Activated T-cell treated with anti-CD3 and anti-CD28 coated beads for 24 hours (primary cell): ENCODE measurements at places on chromosomes 13 and 19.

- no peak for DNase-seq
Measured at GRCh38 chr13:109971456-109972090, 185.2 kb upstream of the IRS2 start.

- DNase-seq = peak; percentile 37
Measured at GRCh38 chr19:58181902-58182576, 822 bp upstream of the ZNF274 start.

DNA sequence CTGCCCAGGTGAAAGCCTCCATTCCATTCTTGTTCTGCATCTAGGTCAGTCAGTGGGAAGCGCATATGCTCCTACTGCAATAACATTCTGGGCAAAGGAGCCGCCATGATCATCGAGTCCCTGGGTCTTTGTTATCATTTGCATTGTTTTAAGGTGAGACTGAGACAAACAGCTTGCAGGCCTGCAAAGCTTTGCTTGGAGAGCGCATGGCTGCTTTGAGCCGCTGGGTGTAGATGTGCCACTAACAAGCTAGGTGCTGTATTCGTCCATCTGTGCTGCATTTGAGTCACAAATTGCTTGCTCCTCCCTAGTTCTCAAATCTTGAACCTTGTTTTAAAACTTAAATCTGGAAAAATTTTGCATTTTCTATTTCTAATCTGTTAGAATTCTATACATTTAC lies 219.1 kb downstream of the LMO7 start:
- no peak for DNase-seq

DNA sequence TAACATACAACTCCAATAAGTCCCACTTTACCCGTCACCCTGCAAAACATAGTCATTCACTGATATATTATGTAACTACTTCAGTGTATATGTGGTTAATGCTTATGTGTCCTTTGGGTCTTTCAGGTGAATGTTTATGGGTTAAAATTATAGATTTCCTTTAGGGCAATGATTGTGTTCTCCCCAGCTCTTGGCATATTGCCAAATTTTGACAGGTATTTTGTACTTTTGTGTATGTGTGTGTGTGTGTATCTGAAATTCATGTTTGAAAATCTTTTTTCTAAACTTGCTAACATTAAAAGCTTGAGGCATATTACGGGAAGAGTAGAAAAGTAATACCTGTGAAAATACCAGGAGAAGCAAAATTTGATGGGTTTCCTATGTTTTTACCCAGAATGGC lies 8.2 kb downstream of the CDK8 start:
- DNase-seq = no peak

DNA sequence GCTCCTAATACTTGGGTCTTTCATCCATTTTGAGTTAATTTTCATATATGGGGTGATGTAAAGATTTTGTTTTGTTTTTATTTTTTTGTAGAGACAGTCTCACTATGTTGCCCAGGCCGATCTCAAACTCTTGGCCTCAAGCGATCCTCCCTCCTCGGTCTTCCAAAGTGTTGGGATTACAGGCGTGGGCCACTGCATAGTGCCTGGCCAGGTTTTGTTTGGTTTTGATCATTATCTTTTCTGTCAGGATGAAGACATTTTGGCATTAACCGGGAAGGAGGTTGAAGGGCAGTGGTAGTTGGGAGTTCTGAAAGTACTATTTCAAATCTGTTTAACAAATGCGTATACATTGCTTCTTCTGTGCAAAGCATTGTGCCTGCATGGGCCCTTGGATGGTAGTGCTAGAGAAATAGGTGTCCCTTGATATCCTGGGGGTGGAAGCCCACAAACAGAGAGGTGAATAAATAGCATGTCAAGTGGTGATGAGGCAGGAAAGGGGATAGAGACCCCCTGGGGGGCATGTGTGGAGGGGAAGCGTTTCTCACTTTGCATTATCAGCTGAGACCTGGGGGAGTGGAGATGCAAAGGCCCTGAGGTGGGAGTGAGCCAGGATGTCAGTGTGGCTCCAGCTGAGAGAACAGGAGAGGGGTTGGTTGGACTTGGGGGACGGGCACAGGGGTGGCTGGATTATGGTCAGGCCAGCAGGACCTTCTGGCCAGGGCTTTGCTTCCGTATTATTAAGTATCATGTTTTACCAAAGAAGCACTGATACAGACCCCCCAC lies 41.4 kb downstream of the GATAD2A start:
- DNase-seq = no peak

GRCh38 chr19:9128171-9128570 lies 1.4 kb upstream of the OR7G3 start:
- DNase-seq = no peak

DNA sequence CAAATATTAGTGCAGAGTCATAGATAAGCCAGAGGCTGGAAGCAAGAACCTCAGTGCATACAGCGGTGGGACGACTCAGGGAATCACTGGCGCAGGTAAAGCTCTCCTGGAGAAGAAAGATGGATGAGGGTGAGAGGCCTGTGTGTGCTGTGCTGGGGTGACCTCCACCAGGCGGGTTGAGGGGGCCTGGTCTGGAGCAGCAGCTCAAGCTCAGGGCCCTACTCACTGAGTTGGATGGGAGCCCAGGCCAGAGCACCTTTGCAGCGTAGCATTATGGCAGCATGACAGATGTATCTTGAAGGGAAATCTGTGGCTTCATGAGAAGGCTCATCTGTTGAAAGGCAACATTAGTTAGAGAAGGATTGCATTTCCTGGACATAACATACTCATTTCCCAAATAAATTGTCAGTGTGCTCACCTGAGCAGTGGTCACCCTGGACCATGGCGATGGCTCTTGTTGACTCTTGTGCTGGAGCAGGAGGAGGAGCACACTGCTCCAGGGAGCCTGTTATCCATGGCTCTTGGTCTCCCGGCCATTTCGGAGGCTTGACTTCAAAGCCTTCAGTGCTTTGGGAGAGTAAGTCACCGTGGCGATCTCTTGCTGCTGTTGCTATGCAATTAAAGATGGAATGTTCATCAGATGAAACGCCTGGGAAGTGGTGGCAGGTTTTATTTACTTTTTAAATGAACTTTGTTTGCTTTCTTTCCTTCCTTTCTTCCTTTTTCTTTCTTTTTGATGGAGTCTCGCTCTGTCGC lies 25.0 kb downstream of the HNRNPM start:
- DNase-seq = no peak

DNA sequence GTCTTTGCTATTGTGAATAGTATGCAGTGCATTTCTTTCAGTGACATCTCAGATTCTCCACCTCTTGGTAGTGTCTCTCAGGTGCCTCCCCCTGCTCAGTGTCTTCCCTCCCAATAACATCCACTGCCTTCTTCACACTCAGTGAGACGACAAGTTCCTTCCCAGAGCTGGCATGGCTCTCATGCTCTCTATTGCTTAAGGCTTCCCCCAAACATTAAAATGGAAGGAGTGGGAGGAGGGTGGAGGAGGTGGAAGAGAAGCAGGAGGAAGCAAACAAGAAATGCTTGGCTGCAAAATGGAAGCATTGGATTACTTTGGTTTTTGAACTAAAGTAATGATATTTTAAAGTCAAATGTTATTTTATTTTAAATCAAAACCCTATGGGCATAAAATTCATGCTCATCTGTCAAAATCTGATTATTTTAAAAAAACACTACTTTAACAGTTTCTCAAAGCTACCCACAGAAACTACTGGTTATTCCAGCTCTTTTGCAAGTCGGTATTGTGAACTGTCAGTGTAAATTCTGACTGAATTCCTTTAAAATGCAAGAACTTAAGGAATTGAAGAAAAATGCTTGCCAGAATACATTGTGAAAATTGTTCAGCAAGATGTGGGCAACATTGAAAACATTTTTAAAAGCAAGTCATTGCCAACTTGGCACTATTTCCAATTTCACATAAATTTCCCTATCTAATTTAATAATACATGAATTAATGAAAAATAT lies 727.6 kb upstream of the ARGLU1 start:
- no peak for DNase-seq

- DNase-seq = no peak
Measured at GRCh38 chr13:22263185-22263584, 592.3 kb downstream of the FGF9 start.

GRCh38 chr19:5016781-5017180 lies 47.9 kb downstream of the KDM4B start:
- DNase-seq = no peak

GRCh38 chr19:45518469-45518826 lies 11.2 kb downstream of the VASP start:
- DNase-seq = no peak

DNA sequence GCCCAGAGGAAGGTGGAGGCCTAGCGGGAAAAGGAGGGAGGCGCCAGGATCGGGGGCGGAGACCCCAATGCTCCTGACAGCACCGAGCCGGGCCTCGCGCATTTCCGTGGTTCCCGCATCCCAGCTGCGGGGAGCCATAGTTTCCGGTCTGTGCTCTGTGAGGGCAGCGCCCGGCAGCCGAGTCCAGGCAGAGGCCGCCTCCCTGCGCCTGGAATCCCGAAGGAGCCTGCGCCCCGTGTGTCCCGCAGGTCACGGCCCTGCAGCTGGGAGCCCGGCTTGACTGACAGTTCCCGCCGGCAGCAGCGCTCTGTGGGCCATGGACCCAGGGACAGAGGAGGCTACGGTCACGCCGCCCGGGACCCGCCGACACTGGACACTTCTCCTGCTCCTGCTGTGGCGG lies 74.6 kb upstream of the C13orf46 start:
- no peak for DNase-seq

DNA sequence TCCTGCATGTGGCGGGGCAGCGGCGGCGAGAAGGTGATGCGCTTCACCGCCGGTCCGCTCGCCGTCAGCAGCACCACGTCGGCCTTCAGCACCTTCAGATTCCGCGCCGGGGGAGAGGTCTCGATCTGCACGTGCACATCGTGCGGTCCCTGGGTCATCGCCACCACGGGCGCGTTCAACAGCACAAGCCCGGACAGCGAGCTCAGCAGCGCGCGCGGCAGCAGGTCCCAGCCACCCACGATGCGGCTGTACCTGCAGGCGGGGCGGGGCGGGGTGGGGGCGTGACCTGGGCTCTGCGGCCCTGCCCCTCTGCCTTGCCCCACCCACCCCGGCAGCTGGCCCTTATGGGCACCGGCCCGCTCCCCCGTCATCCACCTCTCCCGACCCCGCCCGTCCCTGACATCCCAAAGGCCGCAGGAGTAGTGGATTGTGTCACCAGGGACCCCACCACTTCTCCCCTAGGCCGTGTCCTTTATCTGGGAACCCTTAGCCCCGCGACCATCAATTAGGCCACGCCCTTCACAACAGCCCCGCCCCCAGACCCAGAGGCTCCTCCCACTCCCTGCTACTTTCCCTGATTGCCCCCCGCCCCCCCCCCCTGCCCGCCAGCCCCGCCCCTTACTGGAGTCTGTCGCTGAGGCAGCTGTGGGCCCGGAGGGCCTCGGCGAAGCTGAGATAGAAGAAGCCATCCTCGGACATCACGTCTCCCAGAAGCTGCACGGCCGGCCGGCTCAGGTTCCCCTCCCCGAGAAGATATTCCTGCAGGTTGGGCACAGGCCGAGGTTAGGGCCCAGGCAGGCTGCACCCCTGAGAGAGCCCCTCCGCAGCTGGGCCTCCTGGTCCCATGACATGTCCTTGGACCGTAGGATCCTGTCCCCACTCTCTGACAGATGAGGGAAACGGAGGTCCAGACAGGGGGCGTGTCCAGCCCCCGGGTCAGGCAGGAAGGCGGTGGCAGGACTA lies 6.1 kb downstream of the IL4I1 start:
- peak; percentile 55 for DNase-seq

GRCh38 chr13:99800951-99801350 lies 170.6 kb downstream of the ZIC5 start:
- no peak for DNase-seq

DNA sequence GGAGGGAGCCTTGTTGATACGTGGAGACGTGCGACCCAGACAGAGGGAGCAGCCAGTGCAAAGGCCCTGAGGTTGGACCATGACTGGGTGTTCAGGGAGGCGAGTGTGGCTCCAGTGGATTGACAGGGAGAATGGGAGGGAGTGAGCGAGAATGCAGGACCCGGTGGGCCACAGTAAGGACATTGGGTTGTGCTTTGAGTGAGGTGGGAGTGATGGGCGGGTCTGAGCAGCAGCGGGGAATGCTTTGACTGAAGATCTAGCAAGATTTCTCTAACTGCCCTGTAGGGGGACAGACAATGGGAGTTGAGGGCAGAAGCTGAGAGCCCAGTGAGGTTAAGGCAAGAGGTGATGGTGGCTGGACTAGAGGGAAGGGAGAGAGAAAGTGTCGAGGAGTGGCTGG lies 7.7 kb upstream of the NANOS2 start:
- no peak for DNase-seq

- DNase-seq = no peak
Measured at GRCh38 chr13:110644892-110645521, 29.7 kb downstream of the NAXD start.
